ENCODE measurements at places on chromosomes 11 and 22. TPM values are rescaled to one million over a fixed set of nuclear protein-coding genes. Genes with fewer than 3 reads are reported as not detected.

Gene DNAJB13
- total RNA-seq = not detected

Gene OR51I1
- 0.38 TPM for total RNA-seq

Gene MS4A7
- total RNA-seq = 23.5 TPM

Gene PARVA
- total RNA-seq = 12.2 TPM

Gene SLCO2B1
- total RNA-seq = 3.6 TPM

Gene MUC2
- total RNA-seq = 0.04 TPM

Gene PRRG4
- total RNA-seq = 48.1 TPM

Gene ENTHD1
- not detected for total RNA-seq

Gene ATM
- total RNA-seq = 23.3 TPM
